Epithelial cell of proximal tubule (primary cell): ENCODE measurements at places on chromosomes 2 and 18.
A peak's percentile ranks its signal among the peaks of the same experiment; 100 is the strongest.

DNA sequence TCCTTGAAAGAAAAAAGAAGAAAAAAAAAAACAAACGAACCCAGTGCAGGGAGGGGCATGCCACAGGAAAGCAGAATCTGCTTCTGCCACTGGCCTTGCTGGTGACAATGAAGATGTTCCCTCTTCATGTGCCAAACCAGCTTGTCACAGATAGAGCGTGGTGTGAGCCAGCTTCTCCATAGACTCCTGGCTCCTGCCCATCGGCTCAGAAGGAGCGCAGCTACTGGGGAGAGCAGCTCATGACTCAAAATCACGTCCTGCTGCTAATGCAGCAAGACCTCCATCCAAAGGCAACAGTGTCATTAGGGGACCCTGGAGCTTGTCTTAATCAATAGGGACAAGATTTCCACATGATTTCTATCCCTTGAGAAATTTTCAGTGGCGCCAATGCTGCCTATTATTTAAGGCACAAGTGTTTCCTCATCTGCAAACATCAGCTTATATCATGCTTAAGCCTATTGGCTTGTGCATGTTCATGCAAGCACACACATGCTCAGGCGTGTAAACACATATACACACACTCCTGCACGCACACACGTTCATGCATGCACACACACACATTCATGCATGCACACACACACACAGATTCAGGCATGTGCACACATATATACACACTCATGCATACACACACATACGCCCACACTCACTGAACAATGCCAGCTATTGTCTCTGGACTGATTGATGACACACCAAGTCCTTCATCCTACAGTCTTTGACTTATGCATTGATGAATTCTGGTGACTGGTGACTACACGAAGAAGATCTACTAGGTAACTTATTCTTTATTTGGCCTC, 682.0 kb upstream of the ID2 start:
- DNase-seq, result no peak

DNA sequence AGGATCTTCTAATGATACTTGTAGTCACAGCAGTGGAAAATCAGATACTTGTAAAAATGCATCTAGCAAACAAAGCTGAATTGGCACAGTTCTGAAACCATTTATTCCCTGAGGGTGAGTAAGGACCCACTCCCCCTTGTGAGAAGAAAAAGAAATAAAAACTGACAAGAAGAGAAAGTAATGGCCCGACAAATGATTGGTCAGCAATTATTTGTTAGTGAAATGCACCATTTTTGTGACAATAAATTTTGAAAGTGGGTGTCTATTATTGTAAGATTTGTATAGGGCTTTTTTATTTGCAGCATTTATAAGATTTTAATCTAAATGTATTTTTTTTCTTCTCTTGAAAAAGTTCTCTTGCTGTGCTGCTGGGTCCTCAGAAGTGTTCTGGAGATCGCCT, 600.8 kb downstream of the STK39 start:
- no peak for DNase-seq

- no peak for DNase-seq
Observed at GRCh38 chr2:81551040-81551634, 1246.6 kb upstream of the LRRTM1 start.

GRCh38 chr18:48889981-48890762, 60.6 kb downstream of the SMAD7 start:
- DNase-seq, result no peak

GRCh38 chr18:38923126-38923525, 1357.5 kb upstream of the CELF4 start:
- no peak for DNase-seq

- no peak for DNase-seq
Observed at GRCh38 chr2:3779496-3780049, 76.2 kb downstream of the DCDC2C start.

DNA sequence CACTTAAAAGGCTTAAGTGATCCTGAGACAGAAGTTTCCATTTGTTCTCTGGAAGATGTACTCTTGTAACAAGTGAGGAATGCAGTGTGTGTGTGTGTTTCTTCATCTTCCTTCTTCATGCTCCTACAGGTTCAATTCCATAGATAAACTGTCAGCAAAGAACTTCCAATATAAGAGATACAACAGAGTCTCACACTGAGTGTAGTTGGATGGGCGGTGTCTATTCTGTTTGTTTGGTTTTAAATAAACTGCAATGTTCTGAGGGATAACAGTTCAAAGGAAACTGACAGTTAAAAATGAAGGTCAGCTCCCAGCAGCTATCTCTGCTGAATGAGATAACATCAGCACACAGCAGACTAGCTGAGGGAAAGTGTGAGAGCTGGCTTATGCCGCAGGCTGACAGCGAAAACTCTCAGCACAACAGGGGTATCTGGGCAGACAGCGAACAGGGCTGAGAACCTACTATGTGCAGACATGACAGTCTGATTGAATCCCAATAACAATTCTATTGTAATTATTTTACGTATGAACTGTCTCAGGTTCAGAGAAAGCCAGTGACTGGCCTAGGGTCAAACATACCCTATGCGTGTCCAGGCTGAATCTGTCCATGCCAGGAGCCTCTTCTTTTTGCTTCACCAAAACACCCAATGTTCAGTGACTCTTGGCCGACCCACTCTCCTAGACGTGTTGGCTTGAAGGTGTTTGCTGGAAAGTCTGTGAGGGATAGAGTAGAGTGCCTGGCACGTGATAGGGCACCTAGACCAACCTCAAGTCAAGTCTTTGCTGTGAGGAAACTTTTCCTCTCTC, 201.9 kb upstream of the TRIB2 start:
- DNase-seq, result no peak

- no peak for DNase-seq
Observed at GRCh38 chr2:197297772-197298318, 12.7 kb downstream of the ANKRD44 start.

GRCh38 chr2:98464772-98465310, 20.2 kb downstream of the INPP4A start:
- no peak for DNase-seq

DNA sequence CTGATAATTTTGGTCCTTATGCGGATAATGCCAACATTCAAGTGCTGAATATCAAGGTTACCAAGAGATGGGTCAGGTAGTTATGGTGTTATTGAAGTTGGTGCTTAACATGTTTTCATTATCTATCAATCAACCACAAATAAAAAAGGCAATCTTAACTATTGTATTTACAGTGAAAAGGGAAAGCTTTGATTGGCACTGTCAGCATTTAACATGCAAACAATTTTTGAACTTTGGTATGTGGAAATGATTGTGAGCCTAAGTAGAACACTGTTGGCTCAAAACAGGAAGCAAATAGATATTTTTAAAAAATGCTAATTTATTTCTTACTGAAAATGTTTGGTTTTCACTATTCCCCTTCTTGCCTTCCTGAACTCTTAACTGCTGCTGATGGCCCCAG, 21.9 kb downstream of the APLF start:
- no peak for DNase-seq

GRCh38 chr18:22169889-22170420, 566 bp downstream of the GATA6 start:
- no peak for DNase-seq

- no peak for DNase-seq
Observed at GRCh38 chr2:221926327-221926726, 354.2 kb upstream of the EPHA4 start.

DNA sequence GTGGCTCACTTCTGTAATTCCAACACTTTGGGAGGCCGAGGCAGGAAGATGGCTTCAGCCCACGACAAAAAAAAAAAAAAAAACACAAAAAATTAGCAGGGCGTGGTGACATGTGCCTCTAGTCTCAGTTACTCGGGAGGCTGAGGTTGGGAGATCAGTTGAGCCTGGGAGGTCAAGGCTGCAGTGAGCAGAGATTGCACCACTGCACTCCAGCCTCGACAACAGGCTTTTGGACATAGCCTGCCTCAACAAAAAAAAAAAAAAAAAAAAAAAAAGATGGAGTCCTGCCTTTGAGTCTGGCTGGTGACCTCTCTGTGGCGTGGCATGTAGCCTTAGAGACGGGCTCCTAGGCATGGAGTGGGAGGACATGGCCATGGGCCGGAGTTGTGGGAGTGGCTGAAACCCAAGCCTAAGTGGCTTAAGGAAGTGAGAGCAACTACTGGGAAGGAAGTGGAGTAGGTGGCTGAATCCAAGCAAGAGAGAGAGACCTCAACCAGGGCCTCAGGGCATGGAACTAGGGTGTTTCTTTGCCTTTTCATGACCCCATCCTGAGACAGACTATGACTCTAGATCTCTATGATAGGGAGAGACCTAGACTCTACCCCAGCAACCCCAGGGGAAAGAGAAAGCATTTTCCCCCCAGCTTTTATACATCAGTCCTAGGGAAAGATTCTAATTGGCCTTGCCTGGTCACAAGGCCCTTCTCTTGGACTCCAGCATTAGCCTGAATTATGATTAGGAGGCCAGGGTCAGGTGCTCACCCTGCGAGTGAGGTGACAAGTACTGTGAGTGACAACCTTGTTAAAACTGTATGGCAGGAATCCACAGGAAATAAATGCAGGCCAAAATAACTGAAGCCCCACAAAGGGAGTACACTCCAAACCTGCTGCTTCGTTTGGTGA, 34.2 kb downstream of the NPAS2 start:
- no peak for DNase-seq

- DNase-seq, result no peak
Observed at GRCh38 chr2:99490623-99491461, 1.0 kb upstream of the REV1 start.

DNA sequence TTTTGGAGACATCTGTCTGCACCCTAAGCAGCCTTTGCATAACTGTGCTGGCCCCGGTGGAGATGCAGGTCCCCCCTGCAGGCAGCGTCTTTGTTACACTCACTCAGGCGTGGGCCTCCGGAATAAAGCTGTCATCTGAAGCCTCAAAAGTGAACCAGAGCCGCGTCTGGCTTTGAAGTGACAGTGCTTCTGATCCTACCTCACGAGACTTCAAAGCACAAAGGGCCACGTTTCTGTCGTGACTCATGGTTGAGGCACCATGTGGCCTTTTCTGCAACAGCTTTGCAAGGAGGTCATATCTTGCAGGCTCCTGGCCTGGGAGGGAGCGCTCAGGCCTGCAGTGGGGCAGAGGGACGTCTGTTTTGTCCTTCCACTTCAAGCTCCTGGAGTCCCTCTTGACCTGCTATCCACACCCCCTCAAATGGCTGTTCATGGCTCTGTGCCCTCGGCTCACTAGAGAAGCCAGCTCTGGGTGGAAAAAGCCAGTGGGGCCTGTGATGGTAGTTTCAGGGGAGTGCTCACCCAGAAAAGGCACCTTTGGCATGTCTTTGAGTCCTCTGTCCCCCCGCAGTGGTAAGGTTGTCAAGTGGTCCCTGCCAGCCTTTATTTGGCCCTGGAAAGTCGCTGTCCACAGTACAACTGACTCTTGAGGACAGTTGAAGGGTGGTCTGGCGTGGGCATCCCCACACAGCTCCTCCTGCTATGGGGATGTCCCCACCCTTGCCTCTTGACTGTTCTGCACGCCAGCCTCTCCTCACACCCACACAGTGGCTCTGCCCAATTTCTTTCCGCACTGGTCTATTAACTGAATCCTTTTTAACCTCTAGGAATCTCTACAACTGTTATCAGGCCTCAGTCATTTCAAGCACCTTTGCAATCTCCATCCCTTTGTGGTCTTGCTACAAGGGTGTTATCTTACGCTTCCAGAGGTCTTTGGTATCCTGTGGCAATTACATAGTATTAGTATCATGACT, 19.3 kb downstream of the GPR55 start:
- DNase-seq, result no peak

- DNase-seq, result no peak
Observed at GRCh38 chr18:36770315-36770946, 58.4 kb downstream of the TPGS2 start.

DNA sequence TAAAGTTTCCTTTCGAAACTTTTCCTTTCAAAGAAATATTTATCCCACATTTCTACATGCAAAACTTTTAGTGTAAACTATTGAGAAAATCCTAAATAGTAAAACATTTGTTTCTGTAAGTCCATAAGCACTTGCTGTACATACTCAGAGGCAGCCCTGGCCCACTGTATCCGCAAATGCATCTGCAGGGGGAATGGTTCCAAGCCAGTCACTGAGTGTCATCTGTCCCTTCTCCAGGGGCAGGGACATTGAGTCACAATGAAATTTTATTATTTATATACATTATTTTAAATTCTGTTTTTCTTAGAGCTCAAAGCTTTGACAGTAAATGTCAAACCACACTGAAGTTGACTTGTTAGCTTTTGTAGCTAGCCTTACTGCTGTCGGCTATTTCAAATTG, 367.2 kb downstream of the MTX2 start:
- no peak for DNase-seq

- DNase-seq, result peak; percentile 26
Observed at GRCh38 chr18:72762515-72763122, 105.2 kb downstream of the NETO1 start.

DNA sequence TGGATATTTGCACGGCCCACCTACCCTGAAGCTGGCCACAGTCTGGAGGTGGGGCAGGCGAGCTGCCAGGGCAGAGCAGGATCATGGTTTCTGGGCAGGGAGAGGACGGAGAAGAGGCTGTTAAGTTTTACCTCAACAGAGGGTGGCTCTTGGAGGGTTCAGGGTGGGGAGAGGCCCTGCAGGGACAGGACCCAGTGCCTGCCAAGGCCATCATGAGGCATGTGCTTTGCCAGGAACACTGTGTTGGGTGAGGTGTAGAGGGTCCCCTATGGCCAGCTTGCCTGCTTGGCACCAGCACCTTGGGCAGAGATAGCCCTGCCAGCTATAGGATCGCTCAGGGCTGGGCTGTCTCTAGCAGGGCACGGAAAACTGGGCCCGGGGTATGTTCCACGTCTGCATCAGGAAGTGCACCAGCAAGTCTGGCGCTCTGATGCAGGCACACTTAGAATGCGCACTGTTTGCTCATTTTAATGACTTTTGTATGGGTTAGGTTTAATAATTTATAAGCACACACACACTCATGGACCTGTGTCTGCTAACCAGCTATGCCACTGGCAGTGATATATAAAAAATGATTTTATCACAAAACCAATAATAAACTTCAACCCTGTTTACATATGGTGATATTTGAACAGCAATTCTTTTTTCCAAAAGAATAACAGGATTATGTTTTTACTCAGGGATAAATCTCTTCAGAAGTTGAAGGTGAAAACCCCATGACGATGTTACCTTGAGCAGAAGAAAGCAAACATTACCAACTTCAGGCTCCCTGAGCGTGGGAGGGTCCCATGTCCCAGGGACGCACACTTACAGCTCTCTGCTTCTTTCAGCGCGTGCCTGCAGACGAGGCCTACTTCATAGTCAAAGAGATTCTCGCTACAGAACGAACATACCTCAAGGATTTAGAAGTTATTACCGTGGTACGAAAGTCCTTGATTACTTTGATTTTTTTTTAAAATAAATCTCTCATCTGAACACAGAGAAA, 46.4 kb downstream of the STK25 start:
- DNase-seq, result no peak

DNA sequence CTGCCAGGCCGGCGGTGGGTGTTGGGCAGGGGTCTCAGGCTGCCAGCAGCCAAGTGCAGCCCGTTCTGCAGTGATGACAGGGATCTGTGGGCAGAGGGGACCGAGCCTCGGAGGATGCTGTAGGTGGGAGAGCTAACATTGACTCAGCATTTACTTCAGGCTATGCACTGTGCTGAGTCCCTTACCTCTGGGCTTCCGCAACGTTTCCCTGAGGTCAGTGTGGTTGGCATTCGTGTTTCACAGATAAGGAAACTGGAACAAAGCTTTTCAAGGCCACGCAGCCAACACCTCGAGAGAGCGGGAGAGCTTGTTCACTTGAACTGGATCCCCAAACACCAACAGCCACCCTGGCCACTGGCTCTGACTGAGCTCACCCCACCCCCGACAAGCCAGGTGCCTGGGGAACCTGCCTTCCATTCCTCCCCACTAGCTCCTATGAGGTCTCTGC, 839 bp upstream of the GPR148 start:
- DNase-seq, result no peak
